A549 (cell line): ENCODE measurements at places on chromosomes 5 and 9.

GRCh38 chr5:117860550-117860949 lies 1127.8 kb downstream of the DTWD2 start:
- no peak for DNase-seq

DNA sequence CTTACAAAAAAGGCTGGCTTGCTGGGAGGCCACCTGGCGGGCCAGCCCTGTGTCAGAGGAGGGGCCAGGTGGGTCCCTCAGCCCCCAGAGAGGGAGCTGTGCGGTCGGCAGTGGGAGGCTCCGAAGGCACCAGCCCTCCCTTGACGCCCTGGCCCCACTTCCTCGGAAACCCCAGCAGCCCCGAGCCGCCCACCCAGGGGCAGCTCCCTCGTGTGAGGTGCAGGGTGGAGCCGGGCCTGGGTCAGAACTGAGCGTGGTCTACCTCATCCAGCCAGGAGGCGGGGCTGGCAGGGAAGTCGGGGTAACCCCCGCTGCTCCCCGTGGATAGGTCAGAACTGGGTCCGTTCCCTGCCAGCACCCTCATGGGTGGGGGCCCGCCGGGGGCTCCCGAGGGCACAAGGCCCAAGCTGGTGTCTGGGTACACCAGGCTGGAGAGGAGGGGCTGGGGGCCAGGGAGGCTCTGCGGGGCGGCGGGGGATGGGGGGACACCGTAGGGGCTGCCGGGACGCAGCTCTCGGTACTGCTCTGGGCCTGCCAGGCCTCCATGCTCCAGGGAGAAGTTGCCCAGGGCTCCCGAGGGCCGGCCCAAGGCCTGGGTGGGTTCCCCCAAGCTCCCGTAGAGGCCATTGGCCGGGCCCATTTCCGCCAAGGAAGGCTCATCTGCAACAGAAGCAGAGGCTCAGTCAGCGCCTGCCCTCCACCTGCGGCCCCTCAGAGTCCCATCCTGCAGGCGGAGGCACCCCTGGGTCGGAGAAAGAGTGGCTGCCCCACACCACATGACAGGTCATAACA lies 7.6 kb downstream of the LHX3 start:
- DNase-seq: no peak

GRCh38 chr9:80222466-80223169 lies 650.9 kb downstream of the TLE4 start:
- DNase-seq: no peak

DNA sequence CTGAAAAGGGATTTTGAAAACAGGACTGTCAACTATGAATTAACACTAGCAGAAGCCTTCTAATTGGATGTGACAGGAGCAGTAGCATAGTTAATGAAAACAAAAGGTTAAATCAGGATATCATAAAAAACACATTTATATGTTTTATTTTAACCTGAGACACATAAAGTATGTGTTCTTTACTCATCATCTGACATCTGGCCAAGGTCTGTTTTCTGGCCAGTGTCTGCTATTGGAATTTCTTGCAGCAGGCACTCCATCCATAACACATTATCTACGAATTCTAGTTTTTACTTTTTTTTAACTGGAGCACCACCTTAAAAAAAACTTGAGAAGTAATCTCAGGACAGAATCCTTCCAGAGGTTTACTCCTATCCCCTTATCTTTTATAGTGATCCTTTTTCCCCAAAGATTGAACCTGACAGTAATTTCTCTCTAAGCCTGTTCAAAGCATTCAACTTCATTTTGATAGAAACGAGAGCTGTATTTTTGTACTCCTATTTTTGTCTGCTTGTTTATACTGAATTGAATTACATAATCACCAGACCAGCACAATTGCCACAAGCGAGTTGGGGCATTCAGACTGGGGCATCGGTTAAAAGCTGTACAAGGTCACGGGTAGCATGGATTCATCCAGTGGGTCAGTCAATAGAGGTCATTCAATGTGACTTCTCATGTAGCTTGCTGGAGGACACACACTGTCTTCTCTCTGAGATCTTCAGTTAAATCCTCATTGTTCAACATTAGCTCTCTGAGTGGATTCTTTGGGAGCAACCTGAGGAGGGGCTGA lies 205.6 kb upstream of the CLINT1 start:
- DNase-seq: no peak

GRCh38 chr9:69121155-69122081 lies 52.7 kb upstream of the TJP2 start:
- peak; percentile 33 for DNase-seq

GRCh38 chr5:31819926-31820516 lies 181.1 kb downstream of the PDZD2 start:
- no peak for DNase-seq

- no peak for DNase-seq
These were observed 753 bp upstream of the NR5A1 start for GRCh38 chr9:124507880-124508423.

DNA sequence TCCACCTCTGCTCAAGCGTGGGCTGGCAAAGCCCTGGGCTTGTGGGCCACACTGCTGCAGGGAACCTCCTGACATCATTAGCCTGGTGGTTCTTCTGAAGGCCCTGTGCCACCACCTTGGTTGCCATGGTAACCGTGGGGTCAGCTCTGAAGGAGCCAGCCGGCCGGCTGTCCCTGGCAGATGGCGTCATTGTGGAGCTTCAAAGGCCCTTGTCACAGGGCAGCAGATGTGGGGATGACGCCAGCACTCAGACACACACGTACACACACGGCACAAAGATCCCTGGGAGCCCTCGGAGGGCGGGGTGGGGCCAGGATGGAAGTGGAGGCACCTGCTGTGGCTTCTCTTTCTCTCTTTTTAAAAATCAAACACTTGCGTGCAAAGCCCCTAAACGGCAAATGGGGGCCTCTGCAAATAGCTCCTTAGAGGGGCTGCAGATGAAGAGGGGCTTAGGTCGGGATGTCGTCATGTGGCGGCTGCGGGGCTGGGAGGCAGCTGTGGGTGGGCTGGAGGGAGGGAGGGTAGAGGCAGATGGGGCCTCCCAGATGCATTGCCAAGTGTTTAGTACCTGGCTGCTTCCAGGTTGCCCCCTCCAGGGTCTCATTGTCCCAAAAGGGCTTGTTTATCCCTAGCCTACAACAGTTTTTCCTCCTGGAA lies 19.5 kb upstream of the RPL26L1 start:
- DNase-seq: no peak

DNA sequence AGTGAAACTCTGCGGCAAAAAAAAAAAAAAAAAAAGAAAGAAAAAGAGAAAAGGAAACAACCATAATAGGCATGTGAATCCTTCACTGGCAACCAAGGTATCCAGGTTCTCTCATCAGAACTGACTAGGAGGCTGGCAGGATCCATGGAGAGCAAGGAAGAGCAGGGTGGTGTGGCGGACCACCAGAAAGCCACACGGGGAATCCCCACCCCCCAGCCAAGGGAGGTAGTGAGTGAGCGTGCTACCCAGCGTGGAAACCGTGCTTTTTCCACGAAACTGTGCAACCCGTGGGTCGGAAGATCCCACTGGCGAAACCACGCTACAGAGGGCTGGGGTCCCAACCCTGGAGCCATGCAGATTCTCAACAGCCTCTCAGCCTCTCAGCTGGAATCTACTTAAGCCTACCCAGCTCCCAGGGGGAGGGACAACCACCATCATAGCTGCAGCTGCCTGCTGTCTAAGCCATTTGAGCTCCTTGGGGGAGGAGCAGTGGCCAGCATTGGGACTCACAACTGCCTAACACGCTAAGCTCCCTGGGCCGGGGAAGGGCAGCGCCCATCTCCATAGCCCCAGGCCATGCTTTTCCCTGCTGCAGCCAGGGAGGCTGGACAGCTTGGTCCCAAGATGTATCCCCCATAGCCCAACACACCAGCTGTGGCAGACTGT lies 91.6 kb downstream of the PRELID2 start:
- DNase-seq: no peak

DNA sequence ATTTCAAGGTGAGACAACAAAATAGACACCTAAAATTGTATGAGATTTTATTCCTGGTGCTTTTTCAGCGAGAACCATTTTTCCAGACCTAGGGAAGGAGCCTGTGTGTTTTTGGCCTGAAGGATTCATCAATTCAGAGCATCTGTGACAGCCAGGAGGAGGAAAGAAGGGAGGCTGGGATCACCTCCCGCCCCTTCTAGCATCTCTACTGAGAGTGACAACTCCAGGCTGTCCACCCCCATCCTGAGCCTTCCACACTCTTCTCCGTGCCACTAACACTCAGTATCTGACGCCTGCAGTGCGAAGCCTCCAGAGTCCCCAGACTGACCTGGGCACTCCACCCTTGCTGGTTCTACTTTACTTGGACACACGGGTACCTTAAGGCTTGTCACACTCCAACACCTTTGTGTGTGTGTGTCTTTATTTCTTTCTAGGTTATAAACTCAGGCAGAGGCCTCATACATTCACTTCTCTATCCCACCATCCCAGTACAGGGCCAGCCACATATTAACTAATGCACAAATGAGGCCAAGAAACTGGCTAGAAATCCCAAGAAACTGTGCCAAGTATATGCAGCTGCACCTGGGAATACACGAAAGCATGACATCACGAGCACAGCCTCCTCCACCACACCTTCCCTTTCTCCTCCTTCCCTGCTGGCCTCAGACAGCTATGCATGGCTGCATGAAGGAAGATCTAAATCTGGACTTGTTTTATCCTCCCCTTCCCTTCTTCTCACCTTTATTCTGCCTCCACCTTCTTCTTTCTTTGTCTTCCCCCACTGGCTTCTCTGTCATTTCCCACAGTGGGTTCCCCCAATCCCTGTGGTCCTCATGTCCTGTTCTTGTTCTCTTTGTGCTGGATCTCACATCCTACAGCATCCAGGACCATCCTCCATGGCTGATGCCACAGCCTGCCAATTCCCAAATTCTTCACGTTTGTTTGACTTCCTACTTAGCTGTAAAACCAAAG lies 16.0 kb downstream of the S1PR3 start:
- DNase-seq: no peak

- DNase-seq: no peak
These were observed 4.1 kb upstream of the CXXC5 start for GRCh38 chr5:139644001-139644456.

DNA sequence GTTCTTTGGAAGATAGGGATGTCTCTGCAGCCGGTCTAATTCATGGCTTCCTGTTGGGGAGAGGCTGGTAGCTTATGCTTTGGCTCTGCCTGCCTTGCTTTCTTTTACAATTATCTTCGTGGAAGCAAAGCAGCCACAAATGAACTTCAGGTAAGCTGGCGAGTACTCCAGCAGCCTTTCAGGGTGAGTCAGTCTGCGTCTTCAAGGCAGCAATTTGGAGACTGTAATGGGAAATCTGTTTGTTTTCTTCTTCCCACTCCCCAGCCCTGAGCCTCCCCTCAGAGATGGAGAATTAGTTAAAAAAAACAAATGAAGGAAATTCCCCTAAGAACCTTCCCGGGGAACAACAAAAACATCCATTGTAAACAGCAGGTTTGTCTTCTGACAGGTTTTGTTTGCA lies 100.1 kb downstream of the PSAT1 start:
- no peak for DNase-seq

DNA sequence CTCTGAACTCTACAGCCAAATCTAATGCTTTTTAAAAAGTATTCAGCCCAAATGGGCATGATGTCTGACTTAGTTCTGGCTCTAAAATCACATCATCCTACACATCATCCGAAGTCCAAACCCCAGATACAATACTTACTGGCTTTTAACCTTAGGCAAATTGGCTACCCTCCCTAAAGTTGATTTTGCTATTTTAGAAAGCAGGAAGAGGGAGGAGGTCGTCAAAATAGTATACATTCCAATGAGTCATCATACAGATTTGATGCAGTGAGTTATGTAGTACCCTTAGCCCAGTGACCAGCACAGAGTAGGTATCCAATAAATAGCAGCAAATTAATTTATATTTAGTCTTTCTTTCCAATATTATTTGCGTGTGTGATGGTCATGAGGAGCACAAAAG lies 582.0 kb upstream of the TUSC1 start:
- no peak for DNase-seq

GRCh38 chr5:1509346-1510085 lies 14.2 kb downstream of the LPCAT1 start:
- DNase-seq: no peak

DNA sequence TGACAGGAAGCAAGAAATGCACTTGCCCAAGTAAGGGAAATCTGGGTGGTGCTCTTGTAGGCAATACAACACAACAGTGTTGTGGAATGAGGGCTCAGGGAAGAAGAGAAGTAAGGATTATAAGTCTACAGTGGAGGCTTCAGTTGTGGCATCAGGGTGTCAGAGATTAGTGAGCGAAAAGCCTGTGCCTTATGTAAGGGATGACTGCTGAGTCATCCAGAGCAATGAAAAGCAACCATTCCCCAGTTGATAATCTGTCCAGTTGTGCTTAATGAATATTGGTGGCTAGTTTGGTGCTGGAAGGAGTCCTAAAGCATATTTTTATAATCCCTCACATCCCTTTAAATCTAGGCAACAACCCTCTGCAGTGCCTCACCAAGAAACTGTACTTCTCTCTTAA lies 42.0 kb downstream of the FBXO38 start:
- no peak for DNase-seq

DNA sequence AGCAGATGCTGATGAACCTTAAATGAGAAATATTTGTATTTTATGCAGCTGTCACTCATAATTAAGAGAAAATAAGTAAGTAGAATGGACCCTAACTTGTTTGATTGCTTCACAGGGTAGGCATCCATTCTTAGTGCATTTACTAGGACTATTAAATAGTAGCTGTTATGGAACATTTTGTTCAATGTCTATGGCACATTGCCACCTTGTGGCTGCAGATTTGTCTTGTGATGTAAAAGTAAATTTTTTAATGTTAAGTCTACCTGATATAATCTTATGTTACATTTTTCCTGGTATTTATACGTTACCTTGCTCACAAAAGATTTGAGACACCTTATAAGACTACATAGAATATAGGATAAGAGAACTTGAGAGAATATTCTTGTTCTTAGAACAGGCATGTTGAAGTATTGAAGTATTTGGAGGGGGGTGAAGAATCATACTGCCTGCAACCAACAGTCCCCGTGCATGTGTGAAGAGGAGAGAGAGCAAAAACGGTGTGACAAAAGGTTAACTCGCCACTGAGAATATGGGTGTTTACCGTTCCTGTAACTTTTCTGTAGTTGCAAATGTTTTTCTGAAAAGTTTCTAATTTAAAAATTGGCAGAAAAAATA lies 161.1 kb downstream of the MAST4 start:
- DNase-seq: peak; percentile 7

- no peak for DNase-seq
These were observed 21.4 kb downstream of the KLHL3 start for GRCh38 chr5:137714494-137714893.

GRCh38 chr5:34811706-34812105 lies 27.3 kb upstream of the TTC23L start:
- no peak for DNase-seq
